AG08395 (cell line): ENCODE measurements at places on chromosomes 5 and 9.

- peak; percentile 67 for DNase-seq
These were observed 31.8 kb upstream of the FGF1 start for GRCh38 chr5:142717582-142718215.

DNA sequence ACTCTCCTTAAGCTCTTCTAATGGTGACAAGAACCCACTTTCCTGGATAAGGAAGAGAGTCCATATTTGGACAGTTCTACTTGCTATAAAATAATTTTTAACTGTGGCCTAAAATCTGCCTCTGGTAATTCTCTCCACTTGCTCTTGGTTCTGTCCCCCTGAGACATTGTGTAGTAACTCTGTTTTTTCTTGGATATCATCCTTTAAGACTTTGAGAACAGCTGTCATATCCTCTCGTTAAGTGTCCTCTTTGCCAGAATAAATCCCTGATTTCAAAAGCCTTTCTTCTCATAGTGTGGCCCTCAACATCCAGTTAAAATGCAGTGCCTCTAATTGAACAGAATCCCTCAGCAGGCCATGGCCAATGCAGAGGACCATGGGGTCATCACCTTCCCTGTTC is 101.5 kb downstream of the ARHGEF28 start:
- DNase-seq, result no peak

DNA sequence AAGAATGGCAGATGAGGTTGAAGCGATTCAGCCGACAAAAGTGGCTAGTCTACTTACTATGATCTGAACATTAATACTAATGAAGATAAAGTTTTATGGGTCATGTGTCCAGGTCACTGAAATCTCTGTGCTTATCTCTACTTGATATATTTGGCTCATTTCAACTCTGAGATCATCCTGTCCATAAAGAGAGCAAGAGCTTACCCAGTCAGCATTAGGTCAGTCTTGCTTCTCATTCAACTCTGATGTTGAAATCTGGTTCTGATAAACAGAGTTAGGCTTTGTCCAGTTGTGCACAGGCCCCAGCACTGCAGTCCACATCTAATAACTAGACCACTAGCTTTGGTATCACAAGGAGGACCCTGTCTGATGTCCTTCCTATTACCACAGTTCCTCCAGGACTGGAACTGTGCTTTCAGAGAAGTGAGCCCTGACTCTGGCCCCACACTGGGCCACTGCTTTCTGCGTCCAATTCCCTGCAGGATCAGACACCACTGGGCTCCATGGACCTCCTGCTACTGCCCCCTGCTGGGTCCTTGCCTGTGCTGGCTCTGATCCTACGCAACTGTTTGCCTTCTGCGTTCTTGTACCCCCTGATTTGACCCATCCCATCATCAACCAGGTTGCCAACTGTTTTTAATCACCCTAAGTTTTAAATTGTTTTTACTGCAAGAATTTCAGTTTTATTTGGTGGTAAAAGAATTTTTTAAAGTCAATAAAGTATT is 23.7 kb upstream of the FAM120A start:
- DNase-seq, result no peak

- no peak for DNase-seq
These were observed 161.6 kb downstream of the C5orf15 start for GRCh38 chr5:133806847-133807246.

DNA sequence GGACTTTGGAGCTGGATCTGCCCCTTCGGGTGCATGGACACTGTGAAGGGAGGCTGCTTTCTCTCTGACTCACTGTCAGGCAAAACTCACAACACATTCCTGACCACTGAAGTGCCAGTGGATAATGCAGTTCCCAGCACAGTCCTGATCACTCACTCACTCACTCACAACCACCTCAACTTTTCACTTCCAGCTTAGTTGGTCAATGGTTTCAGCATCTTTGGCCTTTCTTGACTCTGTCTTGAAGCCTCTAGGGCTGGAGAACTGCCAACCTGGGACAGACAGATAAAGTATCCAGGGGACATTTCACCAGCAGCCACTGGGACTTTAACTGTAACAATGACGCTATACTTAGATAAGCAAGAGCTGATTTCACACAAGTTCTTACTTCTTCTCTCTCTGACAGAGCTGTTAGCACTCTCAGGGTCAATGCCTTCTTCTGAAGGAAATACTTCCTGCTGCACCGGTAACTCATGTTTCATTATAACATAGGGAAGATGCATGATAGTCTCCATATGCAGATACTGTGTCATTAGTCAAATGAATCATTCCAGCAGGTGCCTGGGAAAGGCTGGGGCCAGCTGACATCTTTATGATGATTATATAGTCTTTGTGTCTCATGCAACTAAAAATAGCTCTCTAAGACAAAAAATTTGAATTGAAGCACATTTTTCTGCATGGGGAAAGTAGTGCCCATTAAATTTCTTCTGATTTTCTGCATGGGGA is 499.0 kb downstream of the SEMA5A start:
- peak; percentile 96 for DNase-seq

DNA sequence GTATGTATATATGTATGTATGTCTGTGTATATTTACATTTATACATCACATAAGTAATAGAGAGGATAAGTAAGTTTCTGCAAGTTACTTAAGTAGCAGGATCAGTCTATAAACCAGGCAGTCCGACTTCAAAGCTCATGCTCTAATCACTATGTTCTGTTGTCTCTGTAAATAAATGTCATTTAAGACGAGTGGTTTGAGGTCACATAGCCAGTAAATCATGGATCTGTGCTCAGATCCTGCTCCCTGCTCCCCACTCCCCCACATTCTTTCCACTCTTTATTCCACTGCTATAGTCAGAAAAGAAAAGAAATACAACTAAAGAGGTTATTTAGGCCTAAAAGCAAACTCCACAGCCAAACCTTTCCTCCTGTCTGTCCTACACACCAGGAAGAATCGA is 90.4 kb downstream of the SERINC5 start:
- no peak for DNase-seq

DNA sequence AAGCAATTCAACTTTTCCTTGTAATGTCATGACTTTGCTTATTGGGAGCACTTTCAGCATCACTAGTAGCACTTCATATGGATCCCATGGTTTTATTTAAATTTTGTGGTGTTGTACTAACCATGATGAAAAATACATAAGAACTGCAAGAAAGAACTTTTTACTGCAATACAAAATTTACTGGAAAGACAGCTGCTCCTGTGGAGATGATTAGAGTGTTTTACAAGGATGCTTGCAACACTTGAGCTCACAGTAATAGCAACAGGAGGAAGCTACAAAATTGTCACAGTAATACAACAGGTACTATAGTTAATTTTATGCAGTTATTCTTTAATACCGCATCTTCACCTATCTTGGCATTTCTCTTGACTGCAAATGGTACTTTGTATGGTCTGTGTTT is 158.3 kb upstream of the TSLP start:
- no peak for DNase-seq

- DNase-seq, result no peak
These were observed 25.6 kb upstream of the POU4F3 start for GRCh38 chr5:146313027-146313426.

DNA sequence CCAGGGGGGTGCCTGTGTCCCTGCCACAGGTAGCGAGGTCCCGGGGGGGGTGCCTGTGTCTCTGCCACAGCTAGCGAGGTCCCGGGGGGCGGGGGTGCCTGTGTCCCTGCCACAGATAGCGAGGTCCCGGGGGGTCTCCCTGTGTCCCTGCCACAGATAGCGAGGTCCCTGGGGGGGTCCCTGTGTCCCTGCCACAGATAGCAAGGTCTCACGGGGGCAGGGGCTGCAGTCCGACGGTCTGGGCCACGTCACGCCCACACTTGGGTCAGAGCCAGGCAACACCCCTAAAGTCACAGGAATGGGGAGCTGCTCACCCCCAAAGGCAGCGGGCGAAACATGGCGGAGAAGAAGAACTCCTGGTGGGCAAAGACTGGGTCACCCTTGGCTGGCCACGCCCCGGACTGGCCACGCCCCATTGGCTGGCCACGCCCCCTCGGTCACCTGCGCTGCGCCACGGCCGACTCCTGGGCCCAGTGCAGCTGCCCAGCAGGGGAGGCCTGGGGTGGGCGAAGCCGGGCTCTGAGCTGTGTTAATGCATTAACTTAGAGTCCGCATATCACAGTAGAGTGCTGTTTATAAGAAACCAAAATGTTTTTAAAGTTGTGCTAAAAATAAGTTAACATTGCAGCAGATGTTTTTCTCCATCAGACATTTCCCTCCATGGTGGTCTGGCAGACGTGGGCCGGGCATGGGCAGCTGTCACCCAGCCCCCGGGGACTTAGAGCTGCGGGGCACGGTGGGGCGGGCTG is 7.0 kb downstream of the NOXA1 start:
- DNase-seq, result no peak

DNA sequence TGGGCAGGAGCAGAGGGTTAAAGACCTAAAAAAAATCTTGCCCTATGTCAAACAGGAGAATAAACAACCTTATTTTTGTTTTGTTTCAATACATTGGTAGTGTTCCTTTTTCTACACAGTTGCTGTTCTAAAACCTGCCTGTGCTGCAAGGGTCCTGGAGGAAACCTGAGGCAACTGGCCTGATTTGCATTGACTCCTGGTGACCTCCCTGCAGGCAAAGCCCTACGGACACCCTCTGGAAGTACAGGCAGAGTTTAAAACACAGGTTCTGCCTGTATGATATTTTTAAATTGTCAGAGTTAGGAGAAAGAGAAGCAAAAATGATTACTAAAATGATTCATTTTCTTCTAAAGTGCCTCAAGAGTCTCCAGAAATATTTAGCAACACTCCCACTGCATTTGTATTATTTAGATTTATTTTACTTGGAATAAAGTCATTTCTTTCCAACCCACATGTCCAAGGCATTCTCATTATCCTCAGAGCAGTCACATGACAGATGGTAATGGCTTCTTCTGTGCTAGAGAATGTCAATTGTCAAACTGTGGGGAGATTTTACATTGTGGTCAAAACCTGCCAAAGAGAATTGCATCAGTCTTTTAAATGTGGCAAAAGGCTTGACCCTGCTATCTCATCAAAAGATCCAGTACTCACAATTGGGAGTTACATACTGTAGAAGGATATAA is 559.6 kb downstream of the CETN3 start:
- DNase-seq, result no peak

DNA sequence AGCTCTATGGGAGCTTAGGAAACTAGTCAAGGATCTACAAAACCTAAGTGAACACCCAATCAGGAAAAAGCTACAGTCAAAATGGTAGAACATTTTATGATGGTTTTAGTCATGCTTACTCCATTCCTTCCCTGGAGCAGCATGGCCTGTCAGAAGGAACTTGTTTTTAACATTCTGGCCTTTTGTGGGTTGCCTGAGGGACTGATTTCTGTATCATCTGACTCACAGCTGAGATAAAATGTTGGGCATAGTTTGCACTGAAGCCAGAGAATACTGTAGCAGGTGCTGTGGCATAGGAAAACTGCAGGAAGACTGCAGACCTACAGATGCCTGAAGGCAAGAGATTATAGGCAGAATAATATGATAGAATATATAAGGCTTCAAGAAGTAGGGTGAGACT is 719.6 kb upstream of the GRAMD2B start:
- no peak for DNase-seq

DNA sequence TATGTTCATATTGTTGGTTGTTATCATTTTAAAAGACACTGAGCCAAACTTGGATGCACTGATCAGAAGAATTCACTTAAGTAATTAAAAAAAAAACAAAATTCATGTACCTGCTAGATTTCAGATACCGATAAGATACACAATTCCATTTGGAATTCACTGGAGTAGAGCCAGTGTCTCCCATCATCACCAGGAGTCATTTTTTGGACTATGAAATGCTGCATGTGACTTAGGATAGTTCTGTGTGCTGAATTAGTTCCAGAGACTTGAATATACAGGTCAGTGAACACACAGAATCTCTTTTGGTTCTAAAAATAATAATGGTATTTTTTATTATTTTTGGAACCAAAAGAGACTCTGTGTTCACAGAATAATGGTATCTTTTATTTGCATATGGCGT is 482.6 kb upstream of the PIK3R1 start:
- no peak for DNase-seq

- DNase-seq, result no peak
These were observed 95.5 kb upstream of the RAPGEF1 start for GRCh38 chr9:131835151-131835910.

DNA sequence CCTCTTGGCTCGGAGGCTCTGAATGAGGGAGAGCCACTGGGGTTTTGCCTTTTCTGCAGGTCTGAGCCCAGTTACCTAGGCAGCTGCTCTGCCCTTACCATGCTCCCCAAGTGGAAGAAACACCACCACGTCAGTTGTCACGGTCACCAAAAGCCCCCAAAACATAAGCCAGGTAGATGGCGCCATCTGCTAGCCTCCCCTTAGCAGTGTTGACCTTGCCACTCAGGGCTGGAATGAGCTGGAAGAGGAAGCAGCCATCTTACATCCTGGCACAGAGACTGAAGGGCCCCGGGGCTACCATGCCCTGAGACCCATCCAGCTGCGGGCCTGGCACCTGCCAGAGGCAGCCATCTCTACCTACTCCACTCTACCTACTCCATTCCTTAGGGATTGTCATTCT is 7.4 kb downstream of the ZER1 start:
- DNase-seq, result no peak

- peak; percentile 42 for DNase-seq
These were observed 115.0 kb upstream of the HAND1 start for GRCh38 chr5:154593071-154593470.

GRCh38 chr5:79329453-79329852 is 93.5 kb downstream of the JMY start:
- DNase-seq, result no peak

DNA sequence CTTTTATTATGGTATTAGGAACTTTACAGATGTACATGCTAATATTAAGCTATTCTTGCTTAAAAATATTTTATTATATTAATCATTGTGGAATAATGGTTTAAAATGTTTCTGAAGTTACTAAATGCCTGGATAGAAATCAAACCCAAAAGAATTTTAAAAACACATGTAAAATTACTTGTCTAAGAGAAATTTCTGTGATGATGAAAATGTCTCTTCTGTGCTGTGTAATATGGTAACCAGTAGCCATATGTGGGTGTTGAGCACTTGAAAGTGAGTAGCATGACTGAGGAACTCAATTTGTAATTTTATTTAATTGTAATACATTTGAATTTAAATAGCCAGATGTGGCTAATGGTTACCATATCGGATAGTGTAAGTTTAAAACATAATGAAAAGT is 66.7 kb upstream of the HSPB3 start:
- no peak for DNase-seq

DNA sequence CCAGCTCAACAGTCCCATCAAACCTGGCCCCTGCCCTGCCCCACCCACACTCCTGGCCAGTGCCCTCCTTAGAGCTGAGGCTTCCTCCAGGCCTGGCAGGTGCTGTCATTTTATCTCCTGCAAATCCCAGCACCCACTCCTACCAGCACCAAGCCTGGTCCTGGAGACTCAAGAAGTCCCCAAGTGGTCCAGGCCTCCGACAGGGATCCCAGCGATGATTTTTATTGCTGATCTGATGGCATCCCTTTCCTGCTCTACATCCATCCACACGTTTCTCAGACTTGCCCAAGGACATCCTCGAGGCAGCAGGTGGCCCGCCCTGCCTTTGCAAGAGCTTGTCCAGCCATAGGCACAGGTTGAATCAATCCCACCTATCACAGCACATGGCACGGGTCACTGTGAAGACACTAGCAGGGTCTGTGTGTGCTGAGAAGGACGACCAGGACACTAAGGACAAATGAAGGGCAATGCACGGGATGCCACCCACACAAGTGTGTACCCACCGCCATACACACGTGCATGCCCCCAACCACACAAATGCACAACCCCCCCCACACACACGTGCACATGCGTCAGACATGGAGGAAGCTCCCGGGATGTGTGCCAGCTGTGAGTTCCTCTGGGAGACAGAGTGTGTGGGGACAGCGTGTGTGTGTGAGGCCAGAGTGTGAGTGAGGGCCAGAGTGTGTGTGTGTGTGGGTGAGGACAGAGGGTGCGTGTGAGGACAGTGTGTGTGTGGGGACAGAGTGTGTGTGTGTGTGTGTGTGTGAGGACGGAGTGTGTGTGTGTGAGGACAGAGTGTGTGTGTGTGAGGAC is 62.4 kb upstream of the UBAC1 start:
- peak; percentile 72 for DNase-seq
